NCI-H1694 treated with DMSO at 0.1 percent for 48 hours (cell line): ENCODE measurements at places on chromosomes 3 and 15.

DNA sequence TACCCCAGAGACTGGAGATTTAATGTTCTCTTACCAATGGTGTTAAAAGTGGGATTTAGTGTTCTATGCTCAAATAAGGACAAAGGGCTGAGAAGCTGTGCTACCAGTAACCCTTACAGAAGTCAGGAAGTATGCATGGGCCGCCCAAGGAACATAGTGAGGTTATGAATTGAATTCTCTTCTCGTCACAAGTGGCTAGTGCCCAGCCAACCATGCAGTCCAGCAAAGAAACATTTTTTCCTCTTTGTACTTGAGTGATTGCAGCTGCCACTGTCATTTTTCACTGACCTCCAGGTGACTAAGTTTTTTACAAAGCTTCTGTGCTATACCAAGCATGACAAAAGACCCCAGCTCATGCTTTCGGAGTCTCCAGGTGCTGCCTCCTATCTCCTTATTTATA is 110.6 kb upstream of the DCBLD2 start:
- DNase-seq = no peak

GRCh38 chr3:114421204-114421603 is 127.4 kb downstream of the TIGIT start:
- no peak for DNase-seq

- no peak for DNase-seq
Measured at GRCh38 chr3:16066975-16067374, 107.5 kb upstream of the GALNT15 start.

DNA sequence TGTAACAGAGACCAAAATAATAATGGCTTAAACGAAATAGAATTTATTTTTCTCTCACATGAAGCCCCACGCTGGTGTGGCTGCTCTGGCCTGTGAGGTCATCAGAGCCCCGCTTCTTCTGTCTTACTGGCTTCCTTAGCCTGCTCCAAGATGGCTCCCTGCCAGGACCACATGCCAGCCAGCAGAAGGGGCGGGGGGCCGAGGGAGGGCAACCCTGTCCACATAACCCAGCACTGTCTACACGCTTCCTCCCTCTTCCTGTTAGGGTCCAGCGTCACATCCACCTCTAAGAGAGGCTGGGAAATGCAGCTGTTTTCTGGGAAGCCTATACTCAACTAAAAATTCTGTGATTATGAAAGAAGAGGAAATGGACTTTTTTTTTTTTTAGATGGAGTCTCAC is 107.9 kb upstream of the DLG1 start:
- no peak for DNase-seq

DNA sequence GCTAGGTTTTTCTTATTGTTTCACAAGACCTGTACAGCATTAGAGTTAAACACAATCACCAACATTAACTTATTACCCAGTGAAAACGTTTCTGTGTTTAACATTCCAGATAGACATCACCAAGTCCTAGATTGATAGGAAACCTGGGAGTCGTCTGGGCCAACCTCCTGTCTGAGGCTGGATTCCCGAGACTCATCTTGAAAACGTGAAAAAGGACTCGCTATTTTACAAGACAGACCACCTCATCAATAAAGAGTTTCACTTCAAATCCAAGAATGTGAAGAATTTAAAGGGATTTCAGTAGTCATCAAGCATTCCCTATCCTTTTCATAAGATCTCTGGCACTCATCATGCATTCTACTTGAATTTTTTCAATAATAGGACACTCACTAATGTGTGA is 626.6 kb downstream of the MCTP2 start:
- no peak for DNase-seq

DNA sequence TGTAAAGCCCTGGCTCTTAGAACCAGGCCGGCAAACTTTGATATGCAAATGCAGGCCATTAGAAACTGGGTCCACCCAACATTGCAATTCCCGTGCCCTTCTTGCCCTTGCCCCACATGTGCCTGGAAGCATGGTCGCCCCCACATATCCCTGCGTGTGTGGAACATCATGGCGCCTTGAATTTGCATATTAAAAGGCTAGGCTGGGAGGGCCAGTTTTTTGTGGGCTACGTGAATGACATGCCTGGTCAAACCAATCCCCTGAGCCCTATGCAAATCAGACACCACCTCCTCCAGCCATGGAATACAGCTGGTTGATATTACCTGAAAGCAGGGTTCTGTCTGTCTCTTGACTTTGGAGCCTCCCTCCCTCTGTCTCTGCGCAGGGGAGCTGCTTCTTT is 58.7 kb upstream of the ARHGEF26 start:
- DNase-seq = no peak
